ENCODE measurements at places on chromosomes 7 and 10.

DNA sequence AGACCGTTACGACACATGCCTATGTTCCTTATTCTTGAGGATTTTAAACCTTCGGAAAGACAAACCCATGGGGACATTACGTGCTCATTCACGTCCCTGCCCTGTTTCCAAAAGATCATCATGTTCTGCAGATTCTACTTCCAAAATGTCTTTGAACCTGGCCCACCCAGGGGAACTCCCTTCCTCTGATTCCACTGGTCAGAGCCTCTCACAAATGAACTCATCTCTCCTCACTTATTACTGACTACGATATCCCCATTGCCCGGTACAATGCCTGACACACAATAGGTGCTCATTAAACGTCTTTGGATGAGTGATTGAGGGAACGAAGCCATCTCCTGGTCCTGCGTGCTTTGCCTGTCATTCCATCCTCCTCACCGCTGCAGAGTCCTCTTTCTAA lies 168.3 kb upstream of the RNF32 start:
- no peak for DNase-seq

DNA sequence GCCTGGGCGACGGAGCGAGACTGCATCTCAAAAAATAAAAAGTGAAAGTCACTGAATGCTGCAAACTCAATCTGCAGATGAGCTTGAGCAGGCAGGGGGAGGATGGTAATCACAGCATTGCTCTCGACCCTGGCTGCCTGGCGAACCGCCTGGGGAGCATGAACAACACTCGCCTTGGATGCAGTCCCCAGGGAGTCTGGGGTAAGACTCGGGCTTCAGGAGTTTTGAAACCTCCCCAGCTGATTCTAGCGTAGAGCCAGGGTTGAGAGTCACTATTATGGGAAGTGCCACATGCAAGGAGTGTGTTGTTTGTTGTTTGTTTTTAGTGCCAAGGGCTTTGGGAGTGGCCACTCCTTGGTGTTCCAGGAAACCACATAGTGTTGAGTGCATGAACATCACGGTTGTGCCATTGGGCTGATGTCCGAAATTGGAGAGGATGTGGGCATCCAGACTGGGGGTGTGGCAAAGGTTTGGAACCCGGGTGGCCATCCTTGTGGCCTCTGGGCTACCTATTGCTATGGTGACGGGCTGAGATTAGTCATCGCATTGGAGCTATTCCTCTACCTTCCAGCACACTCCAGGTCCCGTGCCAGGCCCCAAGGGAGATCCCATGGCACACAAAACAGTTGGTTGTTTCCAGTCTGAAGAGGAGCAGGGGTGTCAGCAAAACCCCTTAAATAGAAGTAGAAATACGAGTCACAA lies 92.6 kb downstream of the RGS10 start:
- peak; percentile 56 for DNase-seq

DNA sequence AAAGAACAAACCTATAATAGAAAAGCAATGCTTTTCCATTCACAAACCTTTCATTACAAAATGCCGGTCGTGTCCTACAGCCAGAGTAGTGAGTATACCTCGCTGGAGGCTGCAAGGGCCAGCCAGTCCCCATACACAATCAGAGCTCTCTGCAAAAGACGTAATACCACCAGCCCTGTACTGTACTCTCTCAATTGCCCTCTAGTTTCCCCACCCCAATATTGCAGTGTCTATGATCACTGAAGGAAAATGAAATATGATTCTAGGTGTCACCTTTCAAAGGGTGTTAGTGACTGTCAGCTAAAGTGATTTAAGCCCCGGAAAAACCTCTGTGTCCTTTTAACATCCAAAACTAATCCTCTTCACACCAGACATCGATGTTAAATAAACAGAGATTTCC lies 24.8 kb downstream of the PLXNA4 start:
- DNase-seq: no peak

DNA sequence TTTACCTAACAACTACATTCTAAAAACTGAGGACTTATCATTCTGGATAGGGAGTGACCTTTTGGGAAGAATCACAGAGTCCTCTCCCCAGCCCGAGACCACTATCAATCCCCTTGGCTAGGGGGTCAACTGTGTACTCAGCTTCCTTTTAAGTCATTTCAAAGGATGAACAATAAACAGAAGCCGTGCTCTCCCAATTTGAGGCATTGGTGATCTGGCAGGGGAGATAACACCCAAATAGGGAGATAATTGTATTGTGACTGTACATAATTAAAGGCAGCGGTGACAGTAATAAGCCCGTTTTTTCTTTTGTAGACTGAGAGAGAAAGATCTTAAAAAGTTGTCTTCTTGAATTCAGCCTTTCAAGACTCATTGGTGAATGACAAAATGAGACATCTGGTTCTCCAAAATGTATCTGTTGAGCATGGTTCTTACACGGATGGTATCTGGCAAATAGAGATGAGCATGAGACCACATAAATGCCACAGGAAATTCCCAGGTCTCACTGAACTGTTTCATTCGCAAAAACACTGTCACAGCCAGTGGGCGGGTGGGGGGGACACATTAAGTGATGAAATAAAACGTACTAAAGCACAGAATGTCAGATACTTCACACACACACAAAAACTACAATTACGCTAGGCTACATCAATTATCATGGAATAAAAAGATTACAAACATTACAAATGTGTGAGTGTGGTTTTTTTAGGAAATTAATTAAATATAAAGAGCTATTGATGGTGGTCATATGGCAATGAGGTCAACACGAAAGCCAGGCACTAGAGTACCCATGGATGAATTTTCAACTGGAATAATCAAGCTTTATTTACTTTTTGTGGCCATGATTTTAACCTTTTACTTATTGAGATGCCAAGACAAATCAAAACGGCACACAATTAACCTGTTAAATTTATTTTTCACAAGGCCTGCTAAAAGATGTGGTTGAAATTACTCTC lies 108.4 kb downstream of the HIPK2 start:
- no peak for DNase-seq

- no peak for DNase-seq
These were observed 164.6 kb downstream of the SKAP2 start for GRCh38 chr7:26699766-26700165.

- peak; percentile 94 for DNase-seq
These were observed 117.6 kb downstream of the NRP1 start for GRCh38 chr10:33216661-33217427.

DNA sequence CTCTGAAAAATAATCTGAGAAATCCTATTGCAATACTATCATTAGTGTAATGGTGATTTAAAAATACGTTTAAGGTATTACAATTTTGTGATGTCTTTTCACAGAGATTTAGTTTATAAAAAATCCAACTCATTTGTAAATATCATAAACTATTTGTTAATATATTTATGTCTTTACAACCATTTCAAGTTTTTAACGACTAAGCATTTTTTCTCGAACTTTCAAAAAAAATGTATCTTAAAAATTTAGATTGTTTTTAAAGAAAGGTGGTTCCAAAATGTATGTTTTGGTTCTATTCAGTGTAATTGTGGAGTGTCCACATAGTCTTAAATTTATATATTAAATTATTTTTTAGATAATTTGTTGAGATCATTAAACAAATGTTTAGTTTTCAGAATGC lies 134.2 kb upstream of the TEX47 start:
- DNase-seq: no peak

- no peak for DNase-seq
These were observed 1.7 kb upstream of the MCU start for GRCh38 chr10:72690071-72690755.

GRCh38 chr7:83562960-83563359 lies 86.0 kb downstream of the SEMA3E start:
- DNase-seq: no peak

DNA sequence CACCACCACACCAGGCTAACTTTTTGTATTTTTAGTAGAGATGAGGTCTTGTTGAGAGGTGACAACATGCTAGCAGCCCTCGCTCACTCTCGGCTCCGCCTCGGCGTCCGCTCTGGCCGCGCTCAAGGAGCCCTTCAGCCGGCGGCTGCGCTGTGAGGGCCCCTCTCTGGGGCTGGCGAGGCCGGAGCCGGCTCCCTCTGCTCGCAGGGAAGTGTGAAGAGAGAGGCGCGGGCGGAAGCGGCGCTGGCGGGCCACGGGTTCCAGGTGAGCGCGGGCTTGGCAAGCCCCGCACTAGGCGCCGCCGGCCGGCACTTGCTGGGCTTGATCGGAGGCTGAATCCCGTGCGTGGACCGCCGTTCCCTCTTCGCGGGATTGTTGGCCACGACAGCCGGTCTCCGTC lies 83.0 kb downstream of the EEPD1 start:
- DNase-seq: no peak

GRCh38 chr7:71130031-71130679 lies 1.8 kb upstream of the GALNT17 start:
- no peak for DNase-seq

DNA sequence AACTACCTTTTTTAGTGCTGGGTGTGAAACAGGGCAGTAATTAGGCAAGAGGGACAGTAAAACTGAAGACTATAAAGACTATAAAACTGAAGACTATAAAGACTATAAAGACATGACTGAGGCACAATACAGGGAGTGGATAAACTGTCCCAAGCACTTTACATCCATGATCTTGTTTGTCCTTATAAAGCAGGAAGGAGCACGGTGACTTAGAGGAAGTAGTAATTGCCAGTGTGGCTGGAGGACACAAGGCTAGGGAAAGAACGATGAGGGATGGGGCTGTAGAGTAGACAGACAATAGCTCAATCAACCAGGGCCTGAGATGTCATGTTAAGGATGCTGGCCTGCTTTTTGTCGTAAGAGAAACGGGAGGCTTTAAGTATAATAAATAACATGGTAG lies 26.0 kb downstream of the DNAJC12 start:
- DNase-seq: no peak

DNA sequence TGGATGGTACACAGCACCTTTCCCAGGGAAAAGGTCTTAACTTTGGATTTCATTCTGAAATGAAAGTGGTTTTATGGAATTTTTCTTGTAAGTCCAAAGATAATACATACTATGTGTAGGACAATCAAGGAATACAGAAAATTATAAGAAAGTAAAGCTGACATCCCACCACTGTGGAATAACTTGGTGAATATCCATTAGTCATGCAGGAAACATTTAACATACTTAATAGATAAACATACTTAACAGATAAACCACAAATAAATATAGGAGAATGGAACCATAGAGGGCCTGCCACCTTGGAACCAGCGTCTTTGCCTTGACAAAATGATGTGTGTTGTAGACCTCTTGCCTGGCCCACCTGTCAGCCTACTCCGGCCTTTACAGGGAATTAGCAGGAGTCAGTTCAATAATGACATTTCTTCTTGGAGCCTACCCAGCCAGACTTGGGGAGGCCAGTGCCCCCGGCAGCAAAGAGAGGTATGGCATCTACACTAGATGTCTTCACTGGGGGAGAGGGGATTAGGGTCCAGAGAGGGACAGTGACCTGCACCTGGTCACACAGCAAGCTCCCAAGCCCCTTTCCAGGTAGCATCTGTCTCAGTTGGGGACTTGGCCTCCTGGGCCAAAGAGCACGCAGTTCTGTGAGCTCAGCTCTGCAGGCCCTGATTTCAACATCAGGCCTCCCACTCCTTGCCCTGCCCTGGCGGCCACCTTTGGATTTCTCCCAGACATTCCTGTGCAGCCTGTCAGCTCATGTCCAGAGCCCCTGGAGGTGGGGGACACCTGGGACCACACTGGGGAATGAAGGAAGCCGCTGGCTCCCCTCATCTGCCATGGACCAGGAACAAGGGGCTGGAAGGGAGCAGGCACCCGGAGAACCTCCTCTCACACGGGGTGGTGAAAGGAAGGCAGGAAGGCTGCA lies 112.6 kb upstream of the PPIF start:
- DNase-seq: peak; percentile 42

DNA sequence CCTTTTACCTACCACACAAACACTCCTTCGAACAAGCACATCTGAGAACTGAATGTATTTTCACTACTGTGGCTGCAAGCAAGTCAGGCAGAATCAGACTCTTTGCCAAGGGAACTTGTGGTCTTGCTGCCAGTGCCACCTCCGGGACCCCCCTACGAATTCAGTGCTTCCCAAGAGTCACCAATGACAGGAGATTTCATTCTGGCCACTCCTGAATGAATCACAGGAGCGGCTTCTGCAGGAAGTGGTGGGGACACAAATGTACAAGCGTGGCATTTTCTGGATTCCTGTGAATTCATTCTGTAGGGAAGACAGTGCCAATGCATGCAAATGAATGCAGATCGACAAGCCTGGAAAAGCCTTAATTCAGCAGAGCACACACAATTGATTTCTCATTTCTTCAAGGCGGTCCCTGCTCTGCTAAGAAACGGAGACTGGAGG lies 161.2 kb downstream of the CAMK1D start:
- DNase-seq: no peak

GRCh38 chr10:72024596-72024995 lies 60.4 kb downstream of the CHST3 start:
- no peak for DNase-seq

DNA sequence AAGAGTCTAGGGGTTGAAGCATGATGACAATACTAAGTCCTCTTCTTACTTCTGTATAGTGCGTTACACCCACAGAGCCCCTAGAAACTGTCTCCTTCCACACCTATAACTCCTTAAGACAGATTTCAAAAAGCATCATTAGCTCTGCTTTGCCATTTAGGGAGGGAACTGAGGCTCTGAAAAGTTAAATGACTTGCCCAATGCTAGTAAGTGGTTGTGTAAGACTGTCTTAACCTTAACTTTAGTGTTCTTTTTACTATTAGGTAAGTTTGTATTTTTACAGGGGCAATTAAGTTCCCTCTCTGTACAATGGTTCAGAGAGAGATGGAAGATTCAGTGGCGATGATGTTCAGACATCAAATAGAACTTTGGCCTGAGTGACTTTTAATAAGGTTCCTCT lies 72.7 kb upstream of the ASAH2 start:
- no peak for DNase-seq

DNA sequence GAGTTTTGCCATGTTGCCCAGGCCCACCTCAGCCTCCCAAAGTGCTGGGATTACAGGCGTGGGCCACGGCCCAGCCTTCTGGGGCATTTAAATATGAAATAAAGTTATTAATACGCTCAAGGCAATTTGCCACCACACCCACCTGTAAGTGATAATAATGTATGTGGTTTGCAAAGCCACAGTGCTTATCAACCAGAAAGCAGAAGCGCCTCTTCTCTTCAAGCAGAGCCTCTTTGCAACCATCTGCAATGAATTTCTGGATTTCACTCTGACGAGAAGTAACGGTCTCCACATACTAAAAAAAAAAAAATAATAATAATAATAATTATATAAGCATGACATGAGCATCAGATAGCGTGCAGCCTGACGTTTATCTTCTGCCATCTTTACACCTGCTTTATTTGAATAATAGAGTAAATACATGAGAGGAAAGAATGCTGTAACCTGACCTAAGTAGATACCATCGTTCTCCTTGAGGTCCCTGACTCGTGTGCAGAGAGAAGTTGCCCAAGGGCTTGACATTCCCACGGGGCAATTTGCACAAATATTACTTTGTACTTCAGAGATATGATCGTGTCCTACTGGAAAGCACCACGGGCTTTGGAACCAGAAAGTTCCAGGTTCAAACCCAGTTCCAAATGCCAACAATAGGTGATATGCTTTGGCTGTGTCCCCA lies 34.0 kb downstream of the BRI3 start:
- DNase-seq: no peak

GRCh38 chr7:21806388-21806787 lies 139.3 kb downstream of the CDCA7L start:
- peak; percentile 15 for DNase-seq

All from EH (cell line).